ENCODE measurements at places on chromosomes 7 and 10. TPM values are rescaled to one million over a fixed set of nuclear protein-coding genes. Genes with fewer than 3 reads are reported as not detected.

The ITPRID1 gene
- not detected for total RNA-seq

The ASZ1 gene
- not detected for total RNA-seq

The TLX1 gene
- not detected for total RNA-seq

The MAT1A gene
- not detected for total RNA-seq

The PGAM1 gene
- total RNA-seq = 514 TPM

The GBX1 gene
- total RNA-seq = not detected

The CRHR2 gene
- total RNA-seq = not detected

The SLC16A12 gene
- not detected for total RNA-seq

The FAM237B gene
- total RNA-seq = not detected

The TMEM229A gene
- total RNA-seq = not detected

The MMD2 gene
- not detected for total RNA-seq

The BMI1 gene
- 66.5 TPM for total RNA-seq

The INMT gene
- total RNA-seq = 1.0 TPM

The TAS2R3 gene
- 0.73 TPM for total RNA-seq

The GNAT3 gene
- total RNA-seq = not detected

The CHST3 gene
- 0.03 TPM for total RNA-seq

The ERVW-1 gene
- not detected for total RNA-seq

The VSTM2A gene
- total RNA-seq = not detected

The NKX2-3 gene
- not detected for total RNA-seq

The SFTPA1 gene
- not detected for total RNA-seq

The SLC25A40 gene
- total RNA-seq = 59.5 TPM

The JMJD1C gene
- total RNA-seq = 66.8 TPM

The TFPI2 gene
- total RNA-seq = not detected

The PIP gene
- total RNA-seq = not detected

The RTKN2 gene
- total RNA-seq = 6.9 TPM

The ASAH2 gene
- 2.1 TPM for total RNA-seq

The GAD2 gene
- total RNA-seq = not detected

The AKR1C2 gene
- total RNA-seq = not detected

The SAP25 gene
- 29.1 TPM for total RNA-seq

The ARHGEF35 gene
- total RNA-seq = 6.2 TPM

The AKR1E2 gene
- total RNA-seq = 4.0 TPM

The PLXDC2 gene
- total RNA-seq = not detected

The SPDYE9 gene
- total RNA-seq = not detected

The HOXA6 gene
- not detected for total RNA-seq

The SIRT1 gene
- 25.8 TPM for total RNA-seq

The TWIST1 gene
- total RNA-seq = 2.9 TPM

The WDR86 gene
- 1.1 TPM for total RNA-seq

The GPR141 gene
- total RNA-seq = not detected

The NPVF gene
- not detected for total RNA-seq

The SBDS gene
- total RNA-seq = 40.7 TPM

The LOXL4 gene
- total RNA-seq = not detected
